Stimulated activated CD4-positive, alpha-beta T cell treated with anti-CD3 and anti-CD28 coated beads, Interleukin-1b, Interleukin-23, amount 100 ng/mL, for 24 hours (primary cell): ENCODE measurements at places on chromosomes 13 and 19.

- no peak for DNase-seq
These were observed 30.6 kb downstream of the FGF9 start for GRCh38 chr13:21701460-21701859.

- DNase-seq = no peak
These were observed 20.1 kb downstream of the PABPC3 start for GRCh38 chr13:25116044-25116443.

DNA sequence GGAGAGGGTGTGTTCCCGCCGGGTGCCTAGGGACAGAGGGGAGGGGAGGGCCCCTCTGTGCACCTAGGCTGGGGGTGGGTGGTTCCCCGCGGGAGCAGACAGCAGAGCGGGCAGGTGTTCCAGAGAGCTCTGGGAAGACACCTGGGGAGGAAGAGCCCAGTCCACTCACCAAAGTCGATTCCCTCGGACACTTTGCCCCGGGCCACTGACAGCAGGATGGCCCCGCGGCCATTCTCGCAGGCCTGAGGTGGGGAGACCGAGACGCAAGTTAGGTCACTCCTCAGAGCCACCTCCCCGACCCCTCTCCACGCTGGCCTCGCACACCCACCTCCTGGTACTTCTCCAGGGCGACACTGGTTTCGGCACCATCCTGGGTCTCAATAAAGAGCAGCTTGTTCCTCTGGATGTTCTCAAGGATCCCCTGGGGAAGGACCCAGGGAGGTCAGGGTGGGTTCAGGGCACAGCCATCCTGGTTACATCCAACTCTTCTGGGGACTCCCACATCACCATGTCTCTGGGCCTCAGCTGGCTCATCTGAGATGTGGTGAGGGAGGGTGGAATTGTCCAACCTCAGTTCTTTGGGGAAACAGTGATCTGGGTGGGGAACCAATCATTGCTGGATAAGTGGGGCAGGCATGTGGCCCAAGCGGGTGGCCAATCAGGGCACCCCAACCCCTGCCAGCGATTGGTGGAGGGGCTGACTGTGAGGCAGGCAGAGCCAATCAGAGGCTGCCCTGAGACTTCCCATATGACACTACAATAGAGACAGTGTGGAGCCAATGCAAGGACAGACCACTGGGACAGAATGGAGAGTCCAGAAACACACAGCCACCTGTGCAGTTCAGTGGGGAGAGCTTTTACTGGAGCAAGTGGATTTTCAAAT lies 12.6 kb downstream of the KLC3 start:
- DNase-seq = no peak

DNA sequence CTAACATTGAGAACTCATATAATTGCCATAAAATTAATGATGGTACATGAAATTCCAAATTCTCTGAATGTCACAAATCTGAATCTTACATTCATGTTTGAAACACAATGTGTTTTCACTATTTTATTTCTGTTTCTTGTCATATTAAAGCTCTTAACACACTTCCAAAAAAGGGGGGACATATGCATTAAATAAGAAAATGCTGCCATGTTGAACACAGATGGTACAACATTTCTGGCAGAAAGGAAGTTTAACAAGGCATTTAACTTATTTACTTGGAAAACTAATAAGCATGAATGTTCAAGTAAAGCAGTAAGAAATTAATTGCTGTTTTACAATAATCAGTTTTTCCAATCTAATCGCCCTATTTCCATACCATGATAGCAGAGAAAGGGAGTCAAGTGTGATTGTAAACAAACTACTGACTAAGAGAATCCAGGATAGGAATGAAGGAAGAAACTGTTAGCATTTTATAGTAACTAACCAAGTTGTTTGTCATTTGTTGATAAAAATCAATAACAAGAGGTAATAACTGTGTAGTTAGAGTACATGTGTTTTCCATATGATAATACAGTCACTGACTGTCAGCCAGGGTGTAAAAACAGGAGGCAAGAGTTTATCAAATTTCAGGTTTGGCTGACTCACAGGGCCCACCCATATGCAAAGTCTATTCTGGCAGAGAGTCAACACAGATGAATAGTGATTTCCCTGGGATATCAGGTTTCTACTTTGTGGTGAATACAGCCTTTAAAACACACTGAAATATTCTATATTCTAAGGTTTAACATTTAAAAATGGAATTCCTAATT lies 5.7 kb upstream of the FOXO1 start:
- no peak for DNase-seq

GRCh38 chr19:2148482-2149135 lies 2.8 kb downstream of the AP3D1 start:
- DNase-seq = no peak

DNA sequence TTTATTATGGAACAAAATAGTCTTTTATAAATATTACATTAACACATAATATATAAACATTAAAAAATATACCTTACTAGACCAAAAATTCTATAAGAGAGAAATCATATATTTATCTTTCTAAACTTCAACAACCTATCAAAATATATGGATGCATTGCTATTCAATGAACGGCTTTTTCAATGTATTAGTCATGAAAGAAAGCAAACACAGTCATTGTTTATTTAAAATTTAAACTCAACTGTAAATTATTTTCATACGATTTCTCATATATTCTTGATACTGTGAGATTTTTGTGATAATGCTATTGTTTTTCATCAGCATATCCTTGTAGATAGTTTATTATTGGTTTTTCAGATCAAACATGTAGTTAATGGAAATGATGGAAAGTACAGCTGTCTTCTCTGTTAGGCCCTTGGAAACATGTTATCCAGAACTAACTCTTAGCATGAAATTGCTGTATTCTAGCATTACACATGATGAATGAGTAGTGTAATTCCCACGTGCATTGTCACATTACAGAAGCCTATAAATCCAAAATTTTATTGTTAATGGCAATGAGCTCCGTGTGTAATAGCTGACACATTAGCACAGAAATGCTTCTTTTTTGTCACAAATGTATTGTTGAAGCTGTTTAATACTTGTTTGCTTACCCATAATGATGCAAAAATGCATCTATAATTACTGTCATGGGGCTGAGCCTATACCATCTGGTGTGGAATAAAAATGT lies 1639.9 kb downstream of the SLITRK5 start:
- no peak for DNase-seq

DNA sequence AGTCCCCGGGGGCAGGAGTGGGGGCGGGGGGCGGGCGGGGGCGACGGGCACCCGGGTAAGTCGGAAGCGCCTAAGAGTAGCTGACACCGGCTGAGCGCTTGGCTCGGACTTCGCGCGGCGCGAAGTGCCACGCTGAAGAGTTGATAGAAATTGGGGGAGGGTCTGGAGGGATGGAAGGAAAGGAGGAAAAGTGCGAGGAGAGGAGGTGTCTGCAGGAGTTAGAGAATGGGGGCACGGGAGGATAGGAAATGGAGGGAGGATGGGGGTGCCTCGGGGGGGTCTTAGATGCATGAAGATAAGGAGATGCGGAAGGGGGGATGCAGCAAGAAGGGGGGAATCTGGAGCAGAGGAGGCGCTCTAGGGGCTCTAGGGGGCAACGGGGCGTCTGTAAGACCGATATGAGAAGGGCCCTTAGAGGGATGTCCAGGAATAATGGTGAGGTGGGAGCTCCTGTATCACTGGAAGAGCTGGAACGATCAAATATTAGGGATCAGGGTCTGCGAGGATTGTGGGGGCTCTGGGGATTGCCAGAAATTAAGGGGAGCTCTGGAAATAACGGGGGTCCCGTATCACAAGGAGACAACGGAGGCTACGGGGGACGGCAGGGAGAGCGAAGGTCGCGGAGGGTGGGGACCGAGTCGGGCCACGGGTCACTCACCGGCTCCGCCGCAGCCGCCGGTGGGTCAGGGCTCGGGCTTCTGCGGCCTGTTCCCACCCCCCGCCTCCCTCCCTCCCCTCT lies at the start of gene MYPOP:
Gene MYPOP, minus strand, starts transcription at position 702 of the 739 bp plus-strand sequence. CDS start 840 bp downstream, outside the sequence.
- DNase-seq = no peak

DNA sequence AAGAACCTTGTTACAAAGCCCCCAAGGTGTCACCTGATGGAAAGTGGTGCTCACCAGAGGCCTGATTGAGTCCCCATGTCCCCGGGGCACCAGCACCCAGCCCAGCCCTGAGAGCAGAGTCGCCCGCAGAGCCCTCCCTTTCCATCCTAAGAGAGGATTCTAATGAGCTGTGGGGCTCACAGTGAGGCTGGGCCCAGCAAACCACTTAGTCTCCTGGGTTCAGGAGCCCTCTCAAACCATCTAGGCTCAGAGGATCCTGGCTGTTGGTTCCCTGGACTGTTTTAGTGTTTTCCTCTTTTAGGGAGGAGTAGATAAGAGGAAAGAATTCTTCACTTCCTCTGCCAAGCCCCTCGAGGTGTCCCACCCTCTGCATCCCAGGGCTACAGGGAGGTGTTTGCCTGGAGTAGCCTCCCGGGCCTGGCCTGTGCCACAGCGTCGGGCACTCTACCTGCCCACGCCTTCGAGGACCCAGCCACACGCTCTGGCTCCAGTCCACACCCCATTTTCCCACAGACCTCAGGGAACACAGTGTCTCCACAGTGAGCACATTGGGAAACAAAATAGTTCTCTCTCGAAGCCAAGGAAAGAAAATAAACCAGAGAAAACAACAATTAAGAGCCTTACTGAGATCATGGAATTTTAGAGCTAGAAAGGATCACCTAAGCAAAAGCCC lies 34.4 kb downstream of the DHRS12 start:
- DNase-seq = no peak

DNA sequence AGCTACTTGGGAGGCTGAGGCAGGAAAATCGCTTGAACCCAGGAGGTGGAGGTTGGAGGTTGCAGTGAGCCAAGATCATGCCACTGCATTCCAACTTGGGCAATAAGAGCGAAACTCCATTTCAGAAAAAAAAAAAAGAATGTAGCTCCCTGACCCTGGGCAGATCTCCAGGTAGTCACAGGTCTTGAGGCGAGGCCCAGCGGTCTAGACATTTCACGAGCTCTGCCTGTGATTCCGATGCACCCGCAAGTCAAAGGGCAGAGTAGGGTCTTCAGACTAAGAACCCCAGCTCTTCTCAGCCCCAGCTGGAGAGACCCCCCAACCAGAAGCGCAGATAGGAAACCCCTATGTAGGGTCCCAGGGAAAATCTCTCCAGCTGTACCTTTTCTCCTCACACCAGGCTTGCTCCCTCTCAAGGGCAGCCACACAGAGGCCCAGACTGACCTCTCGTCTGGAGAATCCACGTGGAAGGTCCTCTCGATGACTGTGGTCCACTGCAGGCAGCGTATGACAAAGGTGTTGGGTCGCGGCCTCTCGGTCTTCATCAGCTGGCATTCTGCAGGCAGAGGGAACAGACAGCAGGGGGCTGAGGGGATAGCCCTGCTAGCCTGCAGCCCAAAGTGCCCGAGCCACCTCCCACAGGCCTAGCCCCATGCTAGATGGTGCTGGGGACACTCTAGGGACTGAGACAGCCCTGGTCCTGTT lies 28.4 kb upstream of the CCNP start:
- no peak for DNase-seq

GRCh38 chr13:113151745-113152690 lies 6.4 kb upstream of the PROZ start:
- no peak for DNase-seq

- DNase-seq = no peak
These were observed 249.2 kb downstream of the DIAPH3 start for GRCh38 chr13:59914556-59914955.

- no peak for DNase-seq
These were observed 43.1 kb downstream of the COL4A1 start for GRCh38 chr13:110263888-110264287.

- no peak for DNase-seq
These were observed 469.9 kb downstream of the COG6 start for GRCh38 chr13:40125336-40125735.

DNA sequence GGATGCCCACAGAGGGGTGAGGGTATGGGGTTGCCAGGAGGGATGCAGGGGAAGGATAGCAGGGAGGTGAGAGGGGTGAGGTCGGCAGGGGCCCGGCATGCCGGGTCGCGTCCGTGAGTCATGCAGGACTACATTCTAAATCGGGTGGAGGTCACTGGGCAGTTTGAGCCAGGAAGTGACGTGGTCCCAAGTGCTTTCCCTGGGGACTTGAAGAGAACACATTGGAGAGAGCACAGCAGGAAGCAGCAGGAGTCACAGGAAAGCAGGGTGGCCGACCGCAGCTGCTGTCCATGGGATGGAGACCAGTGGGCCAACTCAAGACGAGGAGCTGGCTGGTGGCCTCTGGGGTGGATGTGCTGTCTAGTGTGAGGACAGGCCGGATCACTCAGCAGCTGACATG lies 92.0 kb upstream of the WASF3 start:
- no peak for DNase-seq

GRCh38 chr13:39655041-39655568 lies 357 bp upstream of the COG6 start:
- no peak for DNase-seq

GRCh38 chr13:56586976-56587375 lies 553.7 kb upstream of the PRR20A start:
- DNase-seq = no peak

DNA sequence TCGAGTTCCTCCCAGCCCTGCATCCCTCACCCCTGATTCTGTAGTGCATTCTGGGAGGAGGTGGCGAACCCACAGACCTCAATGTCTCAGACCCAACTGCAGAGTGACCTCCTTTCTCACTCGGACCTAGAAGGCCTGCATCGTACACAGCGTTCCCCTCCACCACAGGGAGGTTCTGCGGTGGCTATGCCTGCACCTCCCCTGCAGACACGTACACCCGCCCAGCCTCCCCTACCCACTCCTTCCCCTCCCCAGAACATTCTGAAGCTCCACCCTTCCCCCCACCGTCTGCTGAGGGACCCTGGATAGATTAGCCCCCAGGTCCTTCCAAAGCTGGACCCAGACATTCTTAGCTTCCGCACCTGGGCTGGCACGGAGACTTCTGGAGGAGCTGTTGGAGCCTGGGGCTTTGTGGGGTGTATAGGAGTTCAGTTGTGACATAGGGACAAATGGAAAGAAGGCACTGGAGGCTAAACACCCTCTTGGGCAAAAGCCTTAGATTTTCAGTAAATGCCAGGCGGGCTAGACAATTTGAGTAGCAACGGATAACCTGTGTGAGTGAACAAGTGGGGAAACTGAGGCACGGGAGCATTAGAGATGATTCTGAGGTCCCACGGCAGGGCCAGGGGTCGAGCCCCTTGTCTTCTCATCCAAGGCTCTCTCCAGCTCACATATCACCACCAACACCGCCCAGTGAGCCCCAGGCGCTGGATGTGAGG lies 420 bp upstream of the FSD1 start:
- DNase-seq = no peak

GRCh38 chr13:39353988-39354387 lies 249.0 kb downstream of the LHFPL6 start:
- no peak for DNase-seq

- no peak for DNase-seq
These were observed 10.4 kb upstream of the NEK3 start for GRCh38 chr13:52169839-52170238.
